ENCODE measurements at places on chromosomes 5 and 9.
A peak's percentile ranks its signal among the peaks of the same experiment; 100 is the strongest.

DNA sequence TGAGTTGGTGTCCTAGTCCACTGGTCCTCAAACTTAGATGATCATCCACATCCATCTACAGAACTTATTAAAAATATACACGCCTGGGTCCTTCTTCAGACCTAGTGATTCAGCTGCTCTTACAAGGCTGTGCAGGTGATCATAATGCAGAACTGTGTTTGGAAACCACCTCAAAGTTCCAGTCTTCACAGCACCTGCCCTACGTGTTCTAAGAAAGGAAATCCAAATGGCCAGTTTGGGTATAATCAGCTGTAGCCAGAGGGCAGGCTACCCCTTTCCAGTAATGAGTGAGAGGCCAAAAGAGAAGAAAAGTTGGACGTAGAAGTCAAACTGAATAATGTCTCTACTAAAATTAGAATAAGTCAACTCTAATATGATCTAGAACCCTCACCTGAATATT lies 15.4 kb downstream of the REEP5 start:
- no peak for DNase-seq

GRCh38 chr9:131227112-131227958 lies 49.0 kb downstream of the FAM78A start:
- peak; percentile 33 for DNase-seq

- no peak for DNase-seq
These were observed 58.3 kb downstream of the INSYN2B start for GRCh38 chr5:169921949-169922348.

GRCh38 chr5:68007451-68007850 lies 208.1 kb upstream of the PIK3R1 start:
- no peak for DNase-seq

DNA sequence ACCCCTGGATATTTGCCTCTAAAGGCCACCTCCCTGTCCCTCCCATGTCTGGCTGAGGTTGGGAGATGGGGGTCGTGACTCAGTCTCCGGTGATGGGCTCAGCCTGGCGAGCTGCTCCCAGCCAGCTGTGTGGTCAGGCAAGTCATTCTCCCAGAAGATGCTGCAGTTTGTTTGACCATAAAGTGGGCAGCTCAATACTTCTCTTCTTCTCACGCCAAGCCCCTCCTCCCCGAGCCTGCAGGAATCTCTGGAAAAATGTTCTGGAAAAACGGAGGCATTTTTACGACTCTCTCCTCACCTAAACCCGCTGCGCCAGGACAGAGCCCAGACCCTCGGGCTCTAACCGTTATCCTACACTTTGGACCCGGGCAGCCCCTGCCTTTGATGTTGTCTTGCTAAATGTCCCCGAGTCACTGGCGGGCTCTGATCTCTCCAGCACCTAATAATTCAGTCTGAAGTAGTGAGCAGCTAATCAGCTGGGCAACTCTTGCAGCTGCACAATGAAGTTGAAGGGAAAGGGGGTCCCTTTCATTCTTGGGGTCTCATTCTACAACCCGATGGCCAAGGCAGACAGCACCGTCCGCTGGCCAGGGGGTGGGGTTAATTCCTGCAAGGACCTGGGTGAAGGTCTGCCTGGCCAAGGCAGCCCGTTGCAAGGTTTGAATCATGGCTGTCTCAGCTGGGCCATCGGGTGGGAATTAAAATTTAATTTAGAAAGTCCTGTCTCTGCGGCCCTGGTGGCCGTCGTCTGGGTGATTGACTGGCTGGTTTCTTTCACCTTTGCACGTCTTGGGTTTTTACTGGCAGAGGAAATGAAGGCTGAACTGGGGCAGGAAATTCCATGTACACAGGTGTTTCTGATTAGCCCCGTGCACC lies 12.3 kb downstream of the DCANP1 start:
- DNase-seq: no peak

- no peak for DNase-seq
These were observed 28.4 kb downstream of the GLRX start for GRCh38 chr5:95794070-95794516.

GRCh38 chr5:122673343-122673742 lies 101.5 kb upstream of the SNX2 start:
- DNase-seq: no peak

DNA sequence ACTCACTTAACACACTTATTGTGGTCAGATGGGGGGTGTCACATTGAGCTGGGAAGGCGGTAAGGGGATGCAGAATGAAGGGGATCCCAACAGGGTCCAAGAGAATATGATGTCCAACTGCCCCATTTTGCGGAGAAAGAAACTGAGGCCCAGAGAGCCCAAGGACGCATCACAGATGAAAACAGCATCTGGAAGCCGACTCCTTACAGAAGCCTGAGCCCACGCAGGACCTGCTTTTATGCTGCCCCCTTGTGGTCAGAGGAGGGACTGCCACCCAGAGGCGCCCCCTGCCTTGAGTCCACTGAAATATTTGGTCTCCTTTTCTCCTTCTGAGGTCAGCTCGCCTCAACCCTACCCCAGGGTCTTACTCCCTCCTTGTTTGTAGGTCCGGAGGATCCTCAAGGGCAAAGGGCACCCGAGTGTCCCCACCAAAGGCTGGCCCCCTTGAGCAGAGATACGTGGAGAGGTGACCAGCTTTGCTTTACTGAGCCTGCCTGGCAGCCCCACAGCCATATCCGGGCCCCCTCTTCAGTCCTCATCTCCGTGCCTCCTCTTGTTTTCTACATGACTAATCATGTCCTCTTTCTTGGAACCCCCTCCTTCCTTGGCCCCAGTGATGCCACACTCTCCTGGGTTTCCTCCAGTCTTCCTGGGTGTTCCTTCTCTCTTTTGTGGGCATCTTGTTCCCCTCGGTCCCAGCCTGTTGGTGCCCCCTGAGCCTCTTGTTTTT lies 30.0 kb upstream of the TTLL11 start:
- DNase-seq: peak; percentile 57

DNA sequence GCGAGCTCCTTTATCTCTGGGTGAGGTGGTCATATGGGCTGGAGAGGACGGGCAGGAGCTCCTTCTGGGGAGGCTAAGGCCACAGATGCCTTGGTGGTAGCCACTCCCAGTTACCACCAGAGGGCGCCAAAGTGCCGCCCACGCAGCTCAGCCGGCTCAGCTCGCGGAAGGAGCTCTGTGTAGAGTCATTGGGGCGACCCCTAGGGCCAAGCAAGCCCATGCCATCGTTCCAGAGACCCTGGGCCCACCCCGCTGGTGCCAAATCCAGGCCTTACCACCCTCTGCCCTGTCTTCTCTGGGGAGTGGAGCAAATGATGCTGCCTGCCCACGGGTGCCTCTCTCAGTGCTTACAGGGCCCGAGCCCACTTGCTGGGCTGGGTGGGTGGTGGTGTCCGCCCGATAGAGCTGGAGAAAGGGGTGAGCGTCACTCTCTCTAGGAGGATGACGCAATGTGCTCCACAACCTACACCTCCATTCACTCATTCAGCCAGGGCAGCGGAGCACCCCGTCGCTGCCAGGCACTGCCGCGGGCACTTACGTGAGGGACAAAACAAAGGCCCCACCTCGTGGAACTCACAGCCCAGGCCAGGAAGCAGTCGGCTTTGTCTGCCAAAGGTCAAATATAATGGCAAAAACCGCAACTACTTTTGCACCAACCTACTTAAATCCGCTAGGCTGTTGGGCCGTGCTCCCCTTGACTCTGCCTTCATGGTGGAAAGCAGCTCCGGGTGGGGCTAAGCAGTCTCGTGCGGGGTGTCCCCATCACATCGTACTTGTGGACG lies 13.8 kb downstream of the TSPAN17 start:
- DNase-seq: peak; percentile 48

DNA sequence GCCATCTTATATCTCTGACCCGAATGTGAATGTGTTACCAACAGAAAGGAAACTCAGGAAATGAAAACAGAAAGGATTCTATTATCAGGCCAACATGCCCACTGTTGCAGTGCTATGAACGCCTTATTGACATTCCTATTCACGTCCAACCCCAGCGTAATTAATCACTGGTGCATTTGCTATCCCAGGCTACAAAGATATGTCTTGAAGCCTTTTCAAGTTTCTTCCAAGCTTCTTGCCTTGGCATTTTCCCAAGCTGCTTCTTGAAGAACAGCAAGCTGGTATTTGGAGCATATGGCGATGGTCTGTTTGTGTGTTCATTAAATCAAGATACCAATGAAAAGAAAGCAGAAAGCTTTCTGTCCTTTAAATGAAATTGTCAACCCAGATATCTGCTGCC lies 579.2 kb upstream of the ZNF462 start:
- no peak for DNase-seq

DNA sequence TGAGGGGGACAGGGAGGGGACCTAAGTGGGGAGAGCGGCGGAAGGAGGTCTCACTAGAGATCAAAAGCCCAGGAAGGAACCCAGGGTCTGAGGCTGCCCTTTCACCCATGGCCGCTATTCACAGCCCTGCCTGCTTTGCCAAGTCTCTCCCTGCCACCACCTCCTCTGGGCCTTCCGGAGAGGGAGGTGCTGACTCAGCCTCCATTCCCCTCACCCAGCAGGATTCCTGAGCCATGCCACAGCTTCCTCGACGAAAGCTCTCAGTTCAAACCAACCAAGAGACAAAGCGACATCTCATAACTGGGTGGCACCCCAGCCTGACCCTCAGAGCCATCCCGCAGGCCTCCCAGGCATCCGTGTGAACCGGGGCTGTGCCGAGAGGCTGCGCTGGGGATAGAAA lies 36.7 kb downstream of the PAX5 start:
- no peak for DNase-seq
